ENCODE measurements at places on chromosomes 4 and X.

- no peak for DNase-seq
These were observed 16.5 kb downstream of the ADH6 start for GRCh38 chr4:99202536-99202935.

DNA sequence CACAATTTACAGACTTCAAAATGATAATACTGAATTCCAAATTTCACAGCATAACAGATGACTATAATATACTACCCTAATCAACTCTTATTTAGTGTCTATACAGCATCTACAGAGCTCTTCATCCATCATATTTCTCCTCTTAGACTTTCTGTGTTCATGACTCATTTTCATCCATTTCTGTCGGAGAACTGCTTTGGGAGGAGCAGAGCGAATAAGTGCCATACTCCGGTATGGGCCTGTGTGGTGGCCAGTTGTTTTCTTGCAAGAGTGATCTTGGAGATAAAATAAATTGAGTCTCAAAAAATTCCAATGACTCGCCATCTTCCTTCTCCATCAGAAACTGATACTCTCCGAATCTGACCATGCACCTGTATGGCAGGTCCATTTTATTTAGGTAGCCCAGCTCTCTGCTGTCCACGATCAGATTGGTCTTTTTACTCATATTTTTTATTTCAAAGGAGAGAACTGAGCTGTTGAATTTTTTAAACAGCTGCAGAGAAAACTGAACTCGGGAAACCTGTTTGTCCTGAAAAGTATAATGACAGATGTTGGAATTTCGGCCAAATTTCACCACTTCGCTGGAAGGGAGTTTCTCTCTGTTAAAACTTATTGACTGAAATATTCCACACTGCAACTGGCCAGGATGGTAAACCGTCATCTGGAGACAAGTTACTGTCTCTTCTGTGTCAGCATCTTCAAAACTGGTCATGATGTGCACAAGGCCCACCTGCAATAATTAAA lies 7.8 kb downstream of the TIFA start:
- DNase-seq = no peak

GRCh38 chr4:152870606-152871005 lies 65.5 kb upstream of the FHDC1 start:
- DNase-seq = no peak

- DNase-seq = no peak
These were observed 662.1 kb upstream of the DIPK2B start for GRCh38 chrX:45862801-45863200.

DNA sequence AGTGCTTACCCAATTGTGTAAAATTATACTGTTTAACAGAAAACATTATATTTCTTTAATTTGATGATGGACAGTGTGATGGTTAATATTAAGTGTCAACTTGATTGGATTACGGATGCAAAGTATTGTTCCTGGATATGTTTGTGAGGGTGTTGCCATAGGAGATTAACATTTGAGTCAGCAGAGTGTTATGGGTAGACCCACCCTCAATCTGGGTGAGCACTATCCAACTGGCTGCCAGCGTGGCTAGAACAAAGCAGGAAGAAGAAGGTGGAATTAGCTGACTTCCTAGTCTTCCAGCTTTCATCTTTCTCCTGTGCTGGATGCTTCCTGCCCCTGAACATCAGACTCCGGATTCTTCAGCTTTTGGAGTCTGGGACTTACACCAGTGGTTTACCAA lies 42.1 kb downstream of the HS6ST2 start:
- no peak for DNase-seq

DNA sequence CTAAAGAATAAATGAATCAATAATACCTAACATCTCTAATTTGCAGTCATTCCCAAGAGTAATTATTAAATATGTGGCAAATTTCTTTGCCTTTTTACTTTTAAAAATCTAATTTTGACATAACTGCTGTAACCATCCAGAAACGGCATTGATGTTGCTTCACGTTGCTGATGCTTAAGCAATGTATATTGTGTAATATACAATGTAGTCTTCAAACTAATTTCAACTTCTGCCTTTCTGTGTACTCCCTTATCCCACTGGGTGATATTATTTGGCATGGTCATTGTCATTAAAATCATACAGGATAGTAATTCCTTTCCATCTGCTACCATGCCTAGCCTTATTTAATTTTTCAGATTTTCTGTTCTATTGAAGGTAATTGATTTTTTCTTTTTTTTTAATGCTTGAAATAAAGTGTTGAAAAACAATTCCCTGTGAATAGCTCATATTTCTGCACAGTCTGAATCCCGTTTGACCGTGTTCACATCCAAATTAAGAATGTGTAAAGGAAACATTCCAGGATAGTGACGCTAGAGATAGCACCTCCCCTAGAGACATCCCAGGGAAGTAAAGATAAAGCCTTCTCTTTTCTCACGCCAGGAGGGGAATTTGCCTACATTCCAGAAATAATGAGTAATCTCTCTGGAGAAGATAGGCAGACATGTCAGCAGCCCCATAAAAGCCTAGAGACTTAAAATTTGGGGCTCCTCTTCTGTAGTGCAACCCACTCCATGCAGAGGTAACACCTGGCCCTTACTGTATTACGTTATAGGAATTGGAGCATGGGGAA lies 8.6 kb downstream of the FAM200B start:
- no peak for DNase-seq

DNA sequence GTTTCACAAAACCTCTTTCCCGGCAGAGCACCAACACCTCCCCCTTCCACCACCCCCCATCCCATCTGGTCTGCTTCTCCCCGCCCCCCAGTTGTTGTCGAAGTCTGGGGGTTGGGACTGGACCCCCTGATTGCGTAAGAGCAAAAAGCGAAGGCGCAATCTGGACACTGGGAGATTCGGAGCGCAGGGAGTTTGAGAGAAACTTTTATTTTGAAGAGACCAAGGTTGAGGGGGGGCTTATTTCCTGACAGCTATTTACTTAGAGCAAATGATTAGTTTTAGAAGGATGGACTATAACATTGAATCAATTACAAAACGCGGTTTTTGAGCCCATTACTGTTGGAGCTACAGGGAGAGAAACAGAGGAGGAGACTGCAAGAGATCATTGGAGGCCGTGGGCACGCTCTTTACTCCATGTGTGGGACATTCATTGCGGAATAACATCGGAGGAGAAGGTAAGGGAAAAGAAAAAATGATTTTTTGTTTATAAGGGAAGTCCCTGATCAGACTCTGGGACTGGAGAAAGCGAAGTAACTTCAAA lies at the start of gene PDGFRA:
PDGFRA (plus strand) TSS at position 333 of the 541 bp plus-strand sequence. CDS start 29,476 bp downstream, outside the sequence.
- DNase-seq = no peak

DNA sequence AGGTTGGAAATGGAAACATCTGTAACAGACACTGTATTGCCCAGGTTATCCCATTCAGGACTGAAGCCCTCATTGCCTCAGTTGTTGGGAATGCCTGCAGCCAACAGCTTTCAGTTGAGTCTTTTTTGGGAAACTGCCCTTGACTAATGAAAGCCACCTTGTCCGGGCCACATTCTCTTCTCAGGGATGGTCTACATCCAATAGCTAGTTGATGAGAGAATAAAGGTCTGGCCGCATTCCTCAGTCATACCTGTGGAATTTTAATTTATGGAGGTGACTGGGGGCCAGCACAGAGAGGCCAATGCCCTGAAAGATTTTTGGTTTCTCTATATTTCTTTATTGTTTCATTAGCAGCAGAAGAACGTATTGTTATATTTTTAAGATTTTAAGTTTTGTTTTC lies 147.6 kb upstream of the MSX1 start:
- DNase-seq = no peak

- DNase-seq = no peak
These were observed 41.2 kb upstream of the PDGFC start for GRCh38 chr4:157012781-157013180.

DNA sequence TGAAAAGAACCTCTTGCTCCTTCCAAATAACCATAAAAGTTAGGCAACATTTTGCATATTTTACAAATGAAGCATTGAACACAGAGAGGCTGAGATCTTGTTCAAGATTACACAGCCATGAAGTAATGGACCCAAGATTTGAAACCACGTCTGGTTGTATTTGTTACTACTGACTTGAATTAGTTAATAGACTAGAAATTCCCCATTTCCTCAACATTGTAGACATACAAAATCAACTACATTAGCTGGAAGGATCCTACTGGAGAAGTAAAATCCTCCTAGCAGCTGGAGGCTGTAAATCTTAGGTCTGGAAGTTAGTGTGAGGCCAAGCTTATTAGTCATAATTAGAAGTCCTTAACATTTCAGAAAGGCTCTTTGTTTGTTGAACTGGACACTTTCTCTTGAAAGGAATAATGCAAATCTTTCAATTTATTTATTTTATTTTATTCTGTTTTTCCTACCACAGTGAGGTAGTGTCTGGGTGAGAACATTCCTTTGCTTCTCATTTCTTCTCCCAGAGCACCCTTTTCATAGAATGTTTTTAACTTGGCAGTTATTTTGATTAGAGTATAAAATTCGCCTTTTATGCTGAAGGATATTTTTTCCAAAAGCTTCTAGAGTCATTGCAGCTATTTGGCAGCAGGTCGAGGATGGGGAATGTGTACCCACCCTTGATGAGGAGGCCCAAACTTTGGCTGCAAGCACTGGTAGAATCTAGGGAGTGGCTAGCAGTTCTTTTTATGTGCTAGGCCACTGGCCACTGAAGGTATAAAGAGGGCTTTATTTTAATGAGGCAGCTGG lies 62.0 kb upstream of the CLNK start:
- DNase-seq = peak; percentile 12

- no peak for DNase-seq
These were observed 1.2 kb downstream of the PRKX start for GRCh38 chrX:3712051-3712869.

GRCh38 chr4:108171339-108172230 lies 2.9 kb upstream of the LEF1 start:
- DNase-seq = no peak

GRCh38 chr4:139018971-139019758 lies 3.6 kb downstream of the NOCT start:
- no peak for DNase-seq

DNA sequence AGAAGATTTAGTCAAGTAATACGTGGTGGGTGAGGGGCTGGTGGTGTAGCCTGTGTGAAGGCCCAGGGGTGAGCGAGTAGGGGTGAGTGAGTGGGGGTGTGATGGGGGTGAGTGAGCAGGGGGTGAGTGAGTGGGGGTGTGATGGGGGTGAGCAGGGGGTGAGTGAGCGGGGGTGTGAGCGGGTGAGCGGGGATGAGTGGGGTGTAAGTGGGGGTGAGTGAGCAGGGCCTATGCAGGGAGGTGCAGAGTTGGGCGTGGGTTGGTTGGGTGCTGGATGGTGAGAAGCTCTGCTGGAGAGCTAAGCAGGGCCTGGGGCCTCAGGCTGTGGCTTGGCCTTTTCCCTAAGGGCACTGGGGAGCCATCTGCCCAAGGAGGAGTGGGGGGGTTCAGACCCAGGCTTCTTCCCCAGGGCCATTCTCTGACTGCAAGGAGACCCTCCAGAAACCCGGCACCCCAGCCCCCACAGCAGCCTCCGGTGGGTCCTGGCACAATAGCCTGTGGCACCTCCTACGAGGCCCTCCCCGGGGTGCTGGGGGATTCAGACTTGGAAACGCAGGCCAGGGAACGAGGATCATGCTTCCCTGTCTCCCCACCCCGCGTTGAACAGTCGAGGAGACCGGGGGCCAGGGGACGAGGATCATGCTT lies 30.4 kb downstream of the SH3TC1 start:
- no peak for DNase-seq

GRCh38 chr4:155321006-155321405 lies 55.8 kb downstream of the MAP9 start:
- no peak for DNase-seq

- DNase-seq = no peak
These were observed 26.5 kb upstream of the CYBB start for GRCh38 chrX:37753384-37753783.

DNA sequence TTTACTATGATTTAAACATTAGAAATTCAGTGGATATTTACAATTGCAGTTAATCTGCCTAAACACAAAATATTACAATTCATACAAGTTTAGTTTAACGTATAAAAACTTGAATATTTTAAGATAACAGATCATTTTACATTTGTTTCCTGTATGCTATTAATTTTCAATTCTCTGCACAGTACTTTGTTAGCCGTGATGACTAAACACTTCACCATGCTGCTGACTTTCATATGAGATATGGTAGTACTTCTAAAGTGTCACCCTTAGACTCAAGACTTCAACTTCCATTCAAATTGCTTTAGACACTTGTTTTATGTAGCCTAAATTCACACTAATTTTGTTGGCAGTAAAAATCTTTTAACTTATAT lies 1646.4 kb upstream of the ADGRL3 start:
- DNase-seq = no peak

DNA sequence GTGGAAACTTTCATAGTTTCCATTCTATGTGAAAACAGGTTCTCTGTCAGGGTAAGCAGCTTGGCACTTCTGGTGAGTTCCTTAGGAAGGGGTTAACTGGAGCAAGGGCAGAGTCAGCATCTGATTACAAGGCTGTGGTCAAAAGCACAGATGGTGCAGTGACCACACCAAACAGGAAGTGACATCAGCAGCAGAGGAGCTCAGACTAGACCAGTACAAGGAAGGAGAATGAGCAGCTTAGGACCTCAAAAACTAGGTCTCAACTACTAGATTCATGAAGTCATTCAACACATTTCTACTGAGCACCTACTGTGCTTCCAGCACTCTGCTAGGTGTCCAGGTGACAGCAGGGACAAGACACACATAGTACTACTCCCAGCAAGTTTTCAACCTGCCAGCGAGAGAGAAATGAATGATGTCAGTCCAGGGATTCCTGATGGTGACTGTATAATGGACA lies 130.2 kb downstream of the AMELX start:
- DNase-seq = no peak

DNA sequence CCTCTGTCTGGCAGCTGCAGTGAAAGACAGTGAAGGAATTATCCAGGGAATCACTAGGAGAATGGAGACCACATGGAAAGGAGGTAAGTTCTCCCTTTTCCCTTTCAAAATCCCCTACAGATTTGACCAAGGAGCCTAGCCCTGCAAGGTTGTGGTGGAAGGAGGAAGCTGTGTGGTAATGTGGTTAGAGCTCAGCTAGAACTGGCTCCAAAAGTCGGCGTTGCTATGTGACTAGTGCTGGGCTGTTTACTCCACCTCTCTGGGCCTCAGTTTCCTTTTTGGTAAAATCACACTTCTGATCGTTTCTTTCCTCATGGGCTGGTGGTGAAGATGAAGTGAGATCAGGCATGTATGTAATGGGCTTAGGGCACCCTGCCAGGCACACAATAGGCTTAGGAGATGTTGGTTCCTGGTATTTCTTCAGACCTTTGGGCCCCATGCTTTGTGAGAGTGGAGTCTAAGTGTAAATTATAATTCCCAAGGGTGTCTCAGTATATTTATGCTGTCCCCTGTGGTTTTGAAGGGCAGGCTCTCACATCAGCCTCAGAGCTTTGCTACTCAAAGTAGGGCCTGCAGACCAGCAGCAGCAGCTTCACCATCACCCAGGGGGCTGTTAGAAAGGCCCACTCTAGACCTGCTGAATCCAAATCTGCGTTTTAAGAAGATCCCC lies 183.7 kb upstream of the BCOR start:
- no peak for DNase-seq

GRCh38 chr4:25280210-25280609 lies 32.4 kb upstream of the ZCCHC4 start:
- DNase-seq = no peak

- DNase-seq = no peak
These were observed 1.6 kb downstream of the RNF150 start for GRCh38 chr4:141131723-141132071.

- DNase-seq = no peak
These were observed 16.4 kb downstream of the METAP1 start for GRCh38 chr4:99011910-99012309.

Measured in amygdala (tissue), 56 donors.